ENCODE measurements at places on chromosomes 16 and 17.

DNA sequence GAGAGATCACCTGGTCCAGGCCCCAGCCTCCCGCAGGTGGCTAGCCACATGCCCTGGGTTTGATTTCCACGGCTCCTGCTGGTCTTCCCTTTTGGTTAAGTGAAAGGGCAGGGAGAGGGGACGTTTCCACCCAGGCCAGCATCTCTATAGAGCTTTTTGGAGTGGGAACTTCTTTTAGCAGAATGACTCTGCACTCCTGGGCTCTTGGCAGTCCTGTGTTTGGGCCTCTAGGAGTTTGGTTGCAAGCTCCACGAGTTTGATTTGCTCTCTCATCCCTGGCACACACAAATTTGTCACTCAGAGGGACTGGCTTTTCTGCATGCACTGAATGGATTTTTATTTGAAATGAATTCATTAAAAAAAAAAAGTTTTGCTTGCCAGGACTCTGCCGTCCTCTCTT lies 32.8 kb downstream of the MSI2 start:
- no peak for DNase-seq

DNA sequence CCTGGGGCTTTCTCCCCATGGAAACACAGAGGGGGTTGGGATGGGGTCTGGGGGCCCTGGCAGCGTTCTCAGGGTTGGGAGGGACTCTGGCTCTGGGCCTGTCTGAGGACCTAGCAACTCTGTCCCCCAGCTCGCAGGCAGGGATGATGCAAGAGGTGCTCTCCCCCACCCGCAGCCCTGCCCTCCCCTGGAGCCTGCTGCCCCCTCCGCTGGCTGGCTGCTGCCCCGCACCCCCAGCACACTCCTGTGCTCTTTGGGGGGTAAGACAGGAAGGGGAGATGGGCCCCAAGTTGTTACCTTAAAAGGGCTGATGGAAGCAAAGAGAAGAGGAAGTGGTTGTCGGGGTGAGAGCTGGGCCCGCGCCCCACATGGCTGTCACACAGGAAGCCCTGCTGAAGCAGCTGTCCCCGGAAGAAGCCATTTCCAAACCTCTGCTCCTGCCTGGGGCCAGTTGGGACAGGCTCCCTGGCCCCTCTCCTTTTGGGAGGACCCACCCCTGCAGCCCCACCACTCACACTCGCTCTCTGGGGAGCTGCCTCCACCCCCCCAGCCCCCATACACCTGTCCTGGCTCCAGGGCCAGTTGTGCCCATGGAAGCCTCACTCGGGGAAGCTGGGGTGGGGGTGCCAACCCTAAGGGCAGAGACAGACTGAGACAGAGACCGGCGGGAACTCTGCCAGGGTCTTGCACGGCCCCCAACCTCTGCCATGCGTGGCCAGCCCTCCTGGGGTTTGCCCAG lies 2.5 kb downstream of the CORO1A start:
- no peak for DNase-seq

- no peak for DNase-seq
Observed at GRCh38 chr17:77707546-77707945, 251.0 kb upstream of the TNRC6C start.

DNA sequence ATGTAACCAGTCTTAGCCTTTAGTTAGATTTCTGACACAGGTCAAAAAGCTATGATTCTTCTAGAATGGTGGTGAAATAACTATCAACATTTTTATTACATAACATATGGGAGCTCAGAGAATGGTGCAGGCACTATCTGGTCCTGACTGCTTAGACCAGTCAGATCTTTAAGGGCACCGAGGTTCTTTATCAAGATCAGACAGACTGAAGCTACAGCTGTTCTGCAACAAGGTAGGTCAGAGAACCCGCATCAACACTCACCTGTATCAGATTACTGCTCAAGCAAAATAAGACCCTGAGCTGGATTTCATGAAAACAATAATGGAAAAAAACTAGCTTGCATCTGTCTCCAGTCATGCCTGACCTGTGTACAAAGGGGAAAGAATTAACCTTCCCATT lies 160.4 kb downstream of the KCNJ2 start:
- no peak for DNase-seq

GRCh38 chr17:83050651-83051395 lies 28.6 kb upstream of the METRNL start:
- no peak for DNase-seq

GRCh38 chr16:82651921-82652601 lies 25.3 kb downstream of the CDH13 start:
- no peak for DNase-seq

DNA sequence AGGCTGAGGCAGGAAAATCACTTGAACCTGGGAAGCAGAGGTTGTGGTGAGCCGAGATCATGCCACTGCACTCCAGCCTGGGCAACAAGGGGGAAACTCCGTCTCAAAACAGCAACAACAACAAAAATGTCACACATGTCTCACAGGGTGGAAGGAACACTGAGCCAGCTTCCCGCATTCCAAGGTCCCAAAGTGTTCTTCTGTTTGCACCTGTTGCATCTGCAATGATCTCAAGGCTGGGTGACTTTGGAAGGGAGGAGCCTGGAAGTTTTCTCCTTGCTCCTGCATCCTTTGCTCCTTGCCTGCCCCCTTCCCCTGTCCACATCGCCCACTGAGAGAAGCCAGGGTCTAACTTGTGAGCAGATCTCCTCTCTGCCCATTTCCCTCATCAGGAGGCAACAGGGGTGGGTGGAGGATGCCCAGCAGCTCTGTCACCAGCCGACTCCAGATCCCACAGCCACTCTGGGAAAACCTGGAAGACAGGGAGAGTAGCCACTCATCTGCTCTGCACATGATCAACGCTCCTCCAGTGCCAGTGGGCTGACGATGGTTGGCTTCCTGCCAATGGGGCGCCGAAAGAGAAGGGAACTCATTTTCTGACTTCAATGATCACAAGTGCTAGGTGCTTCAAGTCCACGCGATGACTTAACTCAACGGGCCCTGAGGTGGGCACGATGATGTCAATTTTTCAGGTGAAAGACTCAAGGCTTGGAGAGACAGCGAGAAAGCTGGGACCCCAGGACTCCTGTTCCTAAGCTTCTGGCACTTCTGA lies 12.6 kb downstream of the CHST6 start:
- DNase-seq: no peak

GRCh38 chr16:30139583-30140481 lies 16.8 kb upstream of the MAPK3 start:
- DNase-seq: no peak

All from AG09309 (cell line).